ENCODE measurements at places on chromosomes 2 and 18.

- no peak for DNase-seq
These were observed 110.7 kb downstream of the NFATC1 start for GRCh38 chr18:79506191-79507075.

- no peak for DNase-seq
These were observed 110.8 kb downstream of the VIT start for GRCh38 chr2:36807223-36807886.

DNA sequence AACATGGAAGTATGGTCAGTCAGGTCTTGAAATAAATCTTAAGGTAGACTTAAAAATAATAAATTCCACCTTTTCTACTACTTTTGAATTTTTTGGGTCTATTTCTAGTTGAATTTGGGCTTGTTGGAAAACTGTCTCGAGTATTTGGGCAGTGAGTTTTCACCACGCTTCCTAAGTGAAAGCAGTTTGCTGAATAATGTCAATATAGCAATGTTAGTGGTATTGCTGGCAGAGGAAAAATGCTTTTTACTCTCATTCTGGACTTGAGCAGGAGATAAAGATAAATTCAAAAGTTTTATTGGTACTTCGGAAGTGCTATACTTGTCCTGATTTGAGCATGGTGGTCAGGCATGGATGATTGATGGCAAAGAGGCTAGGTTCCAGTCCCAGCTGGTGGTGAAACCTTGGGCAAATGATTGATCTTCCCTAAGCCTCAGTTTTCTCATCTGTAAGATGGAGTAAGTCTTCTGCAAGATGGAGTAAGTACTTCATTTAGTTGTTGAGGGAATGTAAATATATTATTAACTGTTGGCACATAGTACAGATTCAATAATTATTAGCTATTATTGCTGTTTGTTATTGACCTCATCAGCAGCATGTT lies 503.5 kb upstream of the ZEB2 start:
- DNase-seq: no peak

- no peak for DNase-seq
These were observed 52.9 kb upstream of the LINC00305 start for GRCh38 chr18:64201781-64202180.

- no peak for DNase-seq
These were observed 911.2 kb upstream of the PIK3C3 start for GRCh38 chr18:41043876-41044275.

GRCh38 chr2:71005271-71006202 lies 10.9 kb upstream of the TEX261 start:
- no peak for DNase-seq

- no peak for DNase-seq
These were observed 43.6 kb downstream of the SRBD1 start for GRCh38 chr2:45567288-45567963.

DNA sequence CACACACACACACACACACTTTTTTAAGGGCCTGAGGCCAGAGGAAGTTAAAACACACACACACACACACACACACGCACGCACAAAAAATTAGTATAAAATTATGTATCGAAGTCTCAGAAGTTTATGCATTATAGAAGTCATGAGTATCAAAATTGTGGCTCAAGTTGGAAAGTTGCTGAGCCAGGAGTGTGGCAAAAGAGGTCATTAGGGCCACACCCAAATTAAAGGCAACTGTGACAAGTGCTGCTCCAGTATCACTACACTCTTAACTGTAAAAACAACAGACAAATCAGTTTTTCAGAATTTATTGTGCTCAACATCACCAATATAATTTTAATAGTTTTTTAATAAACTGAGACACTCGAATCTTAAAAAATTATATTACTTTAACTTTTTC lies 36.9 kb downstream of the YWHAQ start:
- no peak for DNase-seq

GRCh38 chr2:191043438-191043837 lies 29.5 kb upstream of the STAT1 start:
- DNase-seq: no peak

DNA sequence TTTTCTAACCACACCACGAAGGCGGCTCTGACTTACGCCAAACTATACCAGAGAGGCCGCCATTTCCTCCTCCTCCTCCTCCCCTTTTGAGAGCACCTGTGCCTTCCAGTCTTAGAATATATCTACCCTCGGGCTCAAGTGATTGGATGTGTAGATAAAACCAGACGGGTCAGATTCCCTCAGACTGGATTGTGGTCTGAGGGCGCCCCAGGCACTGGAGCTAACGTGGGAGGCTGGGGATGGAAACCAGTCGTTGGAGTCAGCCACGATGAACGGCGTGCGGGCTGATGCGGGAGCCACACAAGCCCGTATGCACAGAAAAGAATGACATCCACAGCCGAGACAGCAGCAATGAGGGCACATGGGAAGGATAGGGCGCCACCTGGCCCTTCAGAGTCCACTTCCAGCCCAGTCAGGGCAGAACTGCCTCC lies 12.3 kb upstream of the ODC1 start:
- DNase-seq: no peak

DNA sequence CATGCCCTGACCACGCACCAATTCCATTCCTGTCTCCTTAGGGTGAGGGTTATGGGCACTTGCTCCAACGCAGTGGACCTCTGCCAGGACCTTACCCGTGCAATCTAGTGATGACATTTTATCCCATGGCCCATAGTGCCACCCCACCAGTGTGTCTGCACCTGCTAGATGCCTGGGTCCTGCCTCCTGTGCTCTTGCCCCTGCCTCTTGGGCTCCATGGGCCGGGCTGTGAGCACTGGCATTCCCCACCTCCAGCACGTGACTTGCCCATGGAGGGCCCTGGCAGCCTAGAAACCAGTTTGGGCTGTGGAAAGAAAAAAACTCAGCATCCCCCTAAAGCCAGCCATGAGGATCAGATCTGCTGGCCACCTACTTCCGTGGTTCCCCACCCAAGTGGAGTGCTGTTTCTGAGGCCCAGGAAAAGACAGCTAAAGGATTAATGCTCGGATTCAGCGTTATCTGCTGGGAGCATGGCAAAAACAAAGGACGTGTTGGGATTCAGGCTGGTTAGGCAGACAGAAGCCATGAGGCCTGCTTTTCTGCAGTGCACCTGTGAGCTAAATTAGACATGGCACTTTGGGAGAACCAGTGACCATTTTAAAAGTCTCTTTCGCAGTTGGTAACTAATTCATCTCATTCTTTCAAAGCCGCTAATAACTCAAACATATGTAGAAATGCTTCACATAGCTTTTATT lies 129.2 kb downstream of the ALPK2 start:
- no peak for DNase-seq

- no peak for DNase-seq
These were observed 209.5 kb downstream of the KLHL29 start for GRCh38 chr2:23594460-23594825.

GRCh38 chr2:241256168-241256545 lies 59.3 kb downstream of the HDLBP start:
- no peak for DNase-seq

Measured in RPMI8226 (cell line).